T-helper 9 cell (primary cell): ENCODE measurements at places on chromosomes 16 and 17.

GRCh38 chr17:82238472-82239201 lies 9.8 kb downstream of the SLC16A3 start:
- DNase-seq: peak; percentile 68

GRCh38 chr17:49191409-49191916 lies 18.9 kb downstream of the GNGT2 start:
- DNase-seq: no peak

GRCh38 chr17:45114117-45114932 lies 18.0 kb downstream of the PLCD3 start:
- no peak for DNase-seq

DNA sequence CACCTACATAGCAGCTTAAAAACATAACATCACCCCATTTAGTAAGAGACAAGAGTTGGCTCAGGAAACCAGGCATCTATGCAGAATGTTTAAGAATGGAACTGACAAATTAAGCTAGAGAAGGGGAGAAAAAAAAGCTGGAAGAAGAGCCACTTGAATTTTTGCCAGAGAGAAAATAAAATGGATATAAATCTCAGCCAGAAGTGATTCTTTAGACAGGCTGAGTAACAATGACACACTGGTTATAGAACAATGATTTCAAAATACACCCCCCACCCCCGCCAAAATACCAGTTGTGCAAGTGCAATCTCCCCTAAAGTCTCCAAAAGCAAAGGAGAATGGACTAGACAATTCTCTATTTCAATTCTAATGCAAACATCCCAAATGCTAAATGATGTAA lies 22.4 kb downstream of the LSM12 start:
- no peak for DNase-seq

GRCh38 chr17:77320485-77321256 lies 179.9 kb downstream of the SEC14L1 start:
- no peak for DNase-seq

DNA sequence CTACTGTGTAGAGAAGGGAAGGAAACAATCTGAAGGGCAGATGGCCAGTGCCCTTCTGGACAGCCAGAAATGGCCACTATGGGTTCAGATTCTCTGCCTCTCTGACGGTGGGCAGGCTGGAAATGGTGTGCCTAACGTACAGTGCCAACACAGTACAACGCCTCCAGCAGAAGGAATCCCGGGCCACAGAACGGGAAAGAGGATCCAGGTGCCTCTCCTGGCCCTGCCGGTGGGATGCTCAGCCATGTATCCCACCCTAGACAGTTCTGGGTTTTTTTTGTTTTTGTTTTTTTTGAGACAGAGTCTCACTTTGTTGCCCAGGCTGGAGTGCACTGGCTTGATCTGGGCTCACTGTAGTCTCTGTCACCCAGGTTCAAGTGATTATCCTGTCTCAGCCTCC lies 71.5 kb downstream of the SLC5A11 start:
- DNase-seq: no peak

DNA sequence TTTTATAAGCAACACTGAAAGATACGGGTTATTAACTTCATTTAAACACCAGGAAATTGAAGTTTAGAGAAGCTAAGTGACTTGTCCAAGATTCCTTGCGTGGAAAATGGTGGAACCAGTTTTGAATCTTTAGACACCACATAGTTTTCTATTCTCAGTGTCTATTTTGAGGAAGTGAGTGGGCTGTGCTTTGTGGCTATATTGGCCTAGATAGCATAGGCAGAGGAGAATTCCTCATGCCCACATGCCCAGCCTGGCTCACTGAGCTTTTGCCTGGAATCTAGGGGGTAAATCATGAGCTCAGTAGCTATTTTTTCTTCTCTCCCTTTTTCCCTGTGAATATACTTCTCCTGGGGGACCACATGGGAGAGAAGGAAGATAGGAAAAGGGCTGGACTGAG lies 431.3 kb downstream of the HS3ST3B1 start:
- DNase-seq: no peak

GRCh38 chr16:27316038-27316680 lies 2.4 kb downstream of the IL4R start:
- DNase-seq: no peak

GRCh38 chr17:62067165-62068145 lies 2.4 kb upstream of the MED13 start:
- DNase-seq: no peak

GRCh38 chr16:27005386-27005785 lies 61.3 kb upstream of the C16orf82 start:
- DNase-seq: no peak

- DNase-seq: no peak
These were observed 27.5 kb downstream of the MPP2 start for GRCh38 chr17:43879723-43880419.

GRCh38 chr17:76136276-76137000 lies 4.6 kb downstream of the FOXJ1 start:
- DNase-seq: no peak

DNA sequence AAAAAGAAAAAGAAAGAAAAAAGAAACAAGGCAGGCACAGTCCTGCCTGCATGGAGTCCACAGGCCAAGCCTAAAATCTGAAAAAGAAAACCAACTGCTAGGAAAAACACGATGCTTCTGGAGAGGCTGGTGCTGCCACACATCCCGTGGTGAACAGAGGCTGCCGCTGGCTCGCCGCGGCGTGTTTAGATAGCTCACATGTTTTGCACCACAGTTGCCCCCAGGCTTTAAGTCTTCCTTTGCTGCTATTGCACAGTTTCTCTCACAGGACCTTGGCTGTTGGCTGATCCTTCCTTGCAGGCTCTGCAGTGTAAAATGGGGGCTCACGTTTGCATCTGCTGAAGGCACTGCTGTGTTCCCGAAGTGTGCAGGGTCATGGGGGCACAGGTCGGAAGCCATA lies 8.6 kb downstream of the SLC6A4 start:
- DNase-seq: no peak

DNA sequence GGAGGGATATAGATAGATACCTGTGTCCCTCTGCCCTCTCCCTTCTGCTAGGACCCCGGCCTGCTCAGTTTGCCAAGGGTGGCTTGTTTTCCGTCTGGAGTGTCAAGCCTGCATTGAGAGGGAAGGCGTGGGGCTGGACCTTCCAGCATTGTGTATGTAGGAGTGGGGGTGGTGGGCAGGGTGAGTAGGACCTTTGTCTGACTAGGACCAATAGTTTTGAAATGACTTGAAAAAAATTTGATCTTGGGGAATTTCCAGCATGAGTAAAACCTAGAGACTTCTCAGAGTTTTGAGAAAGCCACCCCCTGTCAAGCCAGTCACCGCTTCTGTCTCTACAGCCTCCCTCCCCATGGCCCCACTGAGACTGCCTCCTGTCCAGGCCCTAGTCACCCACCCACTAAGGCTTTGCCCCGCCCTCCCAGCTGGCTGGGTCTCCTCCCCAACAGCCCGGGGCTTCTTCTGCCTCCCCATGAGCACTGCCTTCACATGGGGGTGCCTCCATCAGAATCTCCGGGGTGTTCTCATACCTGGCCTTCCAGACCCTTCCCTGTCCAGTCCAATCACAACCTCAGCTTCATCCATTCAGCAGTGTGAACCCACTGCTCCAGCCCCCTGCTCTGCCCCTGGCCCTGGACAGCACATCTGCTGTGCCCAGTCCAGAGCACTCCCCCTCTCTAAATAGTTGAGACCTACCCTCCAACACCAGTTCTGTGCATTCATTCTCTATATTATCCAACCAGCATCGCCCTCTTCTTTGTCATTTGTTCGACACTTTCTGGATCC lies 207.0 kb downstream of the MSI2 start:
- no peak for DNase-seq

DNA sequence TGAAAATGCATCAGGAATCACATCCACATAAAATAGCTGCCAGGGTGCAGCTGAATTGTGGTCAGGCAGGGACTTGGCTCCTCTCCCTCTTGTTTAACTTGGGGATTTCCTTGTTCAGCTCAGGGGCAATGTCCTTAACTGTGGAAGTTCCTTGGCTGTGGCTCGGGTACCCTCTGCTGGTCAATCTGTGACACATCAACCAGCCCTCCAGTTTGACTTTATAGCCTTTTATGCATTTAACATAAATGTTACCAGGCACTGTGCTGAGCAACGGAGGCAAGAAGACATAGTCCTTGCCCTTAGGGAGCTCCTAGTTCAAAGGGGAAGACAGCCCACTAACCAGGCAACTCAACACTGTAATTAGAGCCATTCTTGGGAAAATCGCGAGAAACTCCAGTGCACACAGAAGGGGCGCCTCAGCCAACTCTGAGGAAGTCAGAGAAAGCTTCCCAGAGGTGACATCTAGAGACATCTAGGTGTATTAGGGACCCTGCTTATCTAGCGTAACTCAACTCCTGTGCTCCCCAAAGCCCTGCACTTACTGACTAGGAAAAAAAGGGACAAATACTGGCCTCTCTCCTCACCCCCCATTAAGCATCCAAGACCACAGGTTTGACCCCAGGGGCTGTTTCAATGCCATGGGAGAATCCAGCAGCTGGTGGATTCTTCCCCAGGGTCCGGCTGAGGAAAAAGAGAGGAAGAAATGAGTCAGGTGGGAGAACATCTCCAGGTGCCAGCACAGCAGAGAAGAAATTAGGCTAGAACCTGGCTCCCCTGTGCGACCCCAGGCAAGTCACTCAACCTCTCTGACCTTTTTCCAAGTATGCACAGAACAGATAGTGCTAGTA lies 17.3 kb upstream of the EEF2K start:
- DNase-seq: peak; percentile 46

DNA sequence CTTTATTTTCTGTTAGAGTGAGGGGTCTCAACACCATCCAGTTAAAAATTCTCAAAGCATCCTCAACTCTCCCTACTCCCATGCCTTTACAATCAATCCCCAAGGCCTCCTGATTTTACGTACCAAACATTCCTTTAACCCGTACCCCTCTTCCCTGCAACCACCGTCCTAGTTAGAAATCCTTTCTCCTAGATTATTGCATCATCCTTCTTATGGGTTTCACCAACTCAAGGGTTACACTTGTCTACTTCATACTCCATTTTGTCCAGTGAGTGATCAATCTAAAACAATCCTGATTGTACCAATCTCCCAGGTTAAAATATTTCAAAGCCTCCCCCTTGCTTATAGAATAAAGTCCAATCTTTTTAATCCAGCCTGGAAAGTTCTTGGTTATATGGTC lies 24.7 kb downstream of the SOX9 start:
- DNase-seq: no peak

- DNase-seq: no peak
These were observed 119.8 kb downstream of the PRKCA start for GRCh38 chr17:66422186-66422585.

DNA sequence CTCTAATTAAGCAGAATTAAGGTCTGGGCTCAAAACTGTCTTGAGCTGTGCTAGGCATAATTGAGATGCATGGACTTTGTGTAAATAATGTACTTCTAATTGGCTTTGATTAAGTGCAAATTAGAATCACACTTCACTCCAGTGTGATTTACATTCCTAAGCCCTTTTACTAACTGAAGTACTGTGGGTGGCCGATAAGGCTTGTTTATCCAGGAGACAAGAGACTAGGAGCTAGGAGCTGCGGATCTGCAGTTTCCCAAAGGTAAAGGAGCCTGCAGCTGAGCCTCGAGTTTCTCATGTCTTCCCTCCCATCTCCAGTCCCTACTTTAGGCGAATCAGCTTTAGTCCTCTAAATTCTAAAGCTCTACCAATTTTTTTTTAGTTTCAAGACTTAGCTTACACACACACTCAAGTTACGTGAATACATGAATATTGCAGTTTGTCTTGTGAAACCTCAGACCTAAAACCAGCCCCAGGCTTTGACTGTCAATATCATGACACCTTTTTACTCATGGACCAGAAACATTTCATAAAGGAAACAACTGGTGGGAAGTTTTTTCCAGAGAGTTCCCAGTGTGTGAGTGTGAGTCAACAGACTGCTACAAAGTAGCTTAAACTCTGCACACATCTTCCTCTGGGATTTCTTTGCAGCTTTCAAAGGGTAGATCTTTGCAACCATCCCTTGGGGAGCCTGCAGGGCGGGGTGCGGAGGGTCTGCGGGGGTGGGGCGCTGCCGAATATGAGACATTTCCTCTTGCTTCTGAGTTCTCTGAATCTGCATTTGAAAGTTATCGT lies 113.9 kb upstream of the TBX2 start:
- DNase-seq: no peak

- DNase-seq: peak; percentile 47
These were observed 725 bp upstream of the CACNA1H start for GRCh38 chr16:1152123-1152638.

DNA sequence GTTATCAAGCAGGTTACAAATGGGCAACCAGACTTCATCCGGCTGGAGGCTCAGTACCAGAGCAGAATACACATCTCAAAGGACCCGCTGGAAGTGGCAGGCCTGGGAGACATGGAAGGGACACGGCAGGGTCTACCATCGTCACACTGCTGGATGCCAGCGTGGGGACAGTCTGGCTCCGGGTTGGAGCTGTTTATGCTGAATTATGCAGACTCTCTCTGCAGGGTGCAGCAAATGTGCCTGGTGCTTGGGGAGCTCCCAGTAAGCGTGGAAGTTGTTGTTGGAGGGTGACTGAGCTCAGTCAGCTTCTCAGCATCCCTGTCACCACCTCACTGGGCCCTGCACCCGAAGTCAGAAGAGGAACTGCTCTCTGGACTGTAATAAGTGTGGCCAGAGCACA lies 12.2 kb downstream of the WSCD1 start:
- DNase-seq: no peak

GRCh38 chr17:82487910-82488309 lies 29.4 kb downstream of the NARF start:
- no peak for DNase-seq

- no peak for DNase-seq
These were observed 137.7 kb upstream of the CDH5 start for GRCh38 chr16:66228792-66229191.

DNA sequence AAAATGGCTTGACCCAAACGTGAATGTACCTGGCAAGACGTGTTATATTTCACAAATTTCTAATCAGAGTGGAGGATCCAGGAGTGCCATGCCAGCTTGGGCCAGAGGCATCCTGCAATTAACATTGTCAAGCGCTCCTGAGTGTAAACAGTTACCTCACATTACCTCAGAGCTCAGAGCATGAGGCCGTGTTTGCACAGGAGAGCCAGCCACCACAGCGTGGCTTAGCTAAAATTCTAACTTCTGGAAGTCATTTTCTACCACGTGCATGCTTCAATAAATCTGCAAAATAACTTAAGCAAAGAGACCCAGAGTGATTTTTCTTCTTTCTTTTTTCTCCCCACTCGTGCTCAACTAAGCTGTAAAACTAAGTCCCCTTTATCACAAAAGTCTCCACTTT lies 769.0 kb downstream of the KCNJ2 start:
- no peak for DNase-seq

DNA sequence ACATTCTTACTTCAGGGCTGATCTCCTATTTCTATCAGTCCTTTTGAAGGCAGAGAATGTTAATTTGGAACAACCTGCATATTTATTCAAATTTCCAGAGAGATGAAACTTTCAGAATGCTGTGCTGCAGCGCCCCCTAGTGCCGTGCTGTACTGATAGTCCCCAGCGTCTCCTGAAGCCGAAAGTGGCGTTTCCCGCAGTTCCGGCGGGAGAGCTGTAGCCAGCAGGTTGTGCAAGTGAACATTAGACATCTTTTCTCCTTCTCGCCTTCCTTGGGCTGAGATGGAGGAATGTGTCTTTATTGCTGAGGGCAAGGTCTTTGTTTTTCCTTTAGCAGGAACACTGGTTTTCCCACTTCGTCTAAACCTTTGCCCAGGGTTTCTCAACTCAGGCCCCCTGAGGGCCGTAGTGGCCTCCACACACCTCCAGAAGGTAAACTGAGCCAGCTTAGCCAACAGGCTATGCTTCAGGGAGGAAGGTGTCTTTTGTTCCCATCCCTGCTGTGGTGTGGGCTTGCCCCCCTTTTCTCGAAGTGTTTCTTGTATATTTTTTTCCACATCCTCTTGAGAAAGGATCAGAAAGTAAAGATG lies 26.4 kb downstream of the USP10 start:
- DNase-seq: peak; percentile 89
